A549 (cell line): ENCODE measurements at places on chromosomes 12 and 14.

GRCh38 chr12:120468325-120468820 lies 1.2 kb downstream of the SRSF9 start:
- DNase-seq = peak; percentile 25

GRCh38 chr14:53744857-53745256 lies 211.8 kb downstream of the BMP4 start:
- no peak for DNase-seq

DNA sequence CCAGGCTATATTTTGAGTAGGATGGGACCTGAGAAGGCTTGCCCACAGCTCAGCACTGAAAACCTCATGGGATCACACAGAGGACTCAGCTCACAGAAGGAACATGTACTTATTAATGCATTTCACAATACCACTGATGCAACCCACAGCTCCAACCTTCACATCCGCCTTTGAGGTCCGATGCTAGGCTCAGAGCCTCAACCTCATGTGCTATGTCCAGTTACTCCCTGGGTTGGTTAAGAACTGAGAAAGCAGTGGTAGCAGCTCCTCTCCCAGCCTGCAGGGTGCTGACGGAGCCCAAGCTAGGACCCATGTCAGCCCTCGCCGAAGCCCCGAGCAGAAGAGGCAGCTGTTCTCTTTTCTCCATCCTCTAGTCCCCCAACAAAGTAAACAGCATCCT lies 52.9 kb downstream of the SPTB start:
- DNase-seq = no peak

- DNase-seq = no peak
These were observed 113.4 kb downstream of the LGMN start for GRCh38 chr14:92635031-92635430.

DNA sequence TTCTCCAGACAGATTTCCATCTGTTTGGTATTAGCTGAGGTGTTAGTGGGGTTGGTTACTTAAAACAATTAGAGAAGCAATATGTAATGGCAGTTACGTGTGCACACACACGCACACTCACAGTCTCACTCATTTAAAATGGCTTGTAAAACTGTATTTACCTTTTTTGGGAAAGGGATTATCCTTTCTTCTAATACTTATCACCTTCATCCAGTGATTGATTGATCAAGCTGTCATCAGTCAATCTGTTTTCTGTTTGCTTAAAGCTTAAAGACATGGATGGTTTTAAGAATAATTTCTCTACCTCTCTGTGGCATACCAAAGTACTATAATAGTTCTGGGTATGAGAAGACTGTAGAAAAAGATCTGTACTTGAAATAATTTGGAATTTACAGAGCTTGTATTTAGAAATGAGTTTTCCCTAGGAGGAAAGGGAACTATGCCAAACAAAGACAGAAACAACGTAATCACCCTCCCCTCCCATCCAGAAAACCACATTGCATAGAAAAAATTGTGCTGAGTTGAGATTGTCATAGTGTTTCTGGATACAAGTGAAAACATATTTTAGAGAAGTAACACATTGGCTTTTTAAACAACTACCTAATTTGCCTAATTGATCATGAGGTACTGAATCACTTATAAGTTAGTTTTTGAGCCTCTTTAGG lies 455.8 kb downstream of the PCNX1 start:
- DNase-seq = no peak

- peak; percentile 35 for DNase-seq
These were observed 120.7 kb downstream of the HECTD4 start for GRCh38 chr12:112261559-112261958.

DNA sequence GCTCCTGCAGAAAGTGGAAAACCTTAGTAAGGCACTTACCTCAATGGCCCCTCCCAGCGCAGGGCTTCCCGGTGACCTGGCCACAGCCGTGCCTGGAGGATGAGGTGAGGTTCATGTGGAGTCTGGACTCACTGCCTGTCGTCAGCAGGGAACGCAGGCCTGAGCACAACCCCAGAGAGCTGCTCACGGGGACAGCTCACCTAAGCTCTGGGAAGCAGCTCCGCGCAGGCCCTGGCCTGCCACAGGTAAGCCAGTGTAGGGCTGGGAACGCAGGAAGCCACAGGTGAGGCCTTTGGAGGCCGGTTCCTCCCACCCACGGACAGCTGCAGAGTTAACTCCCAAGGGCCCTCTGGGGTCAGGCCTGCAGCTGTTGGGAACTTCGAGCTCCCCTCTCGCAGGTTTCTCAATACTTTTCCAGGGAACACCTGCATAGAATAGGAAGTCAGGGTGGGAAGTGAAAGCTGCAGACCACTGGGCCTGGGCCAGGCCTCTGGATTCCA lies 32.7 kb downstream of the ANAPC7 start:
- DNase-seq = no peak

- no peak for DNase-seq
These were observed 168.5 kb downstream of the PPM1H start for GRCh38 chr12:62766496-62766895.
